ENCODE measurements at places on chromosomes 6 and 20. TPM values are rescaled to one million over a fixed set of nuclear protein-coding genes. Genes with fewer than 3 reads are reported as not detected.

USP49 gene
- 5.3 TPM for polyA plus RNA-seq

RIPOR3 gene
- 9.3 TPM for polyA plus RNA-seq

TJAP1 gene
- polyA plus RNA-seq: 43.1 TPM

DSP gene
- 153 TPM for polyA plus RNA-seq

BPIFB1 gene
- polyA plus RNA-seq: not detected

WFDC5 gene
- not detected for polyA plus RNA-seq

TUBB2B gene
- polyA plus RNA-seq: 54.3 TPM

HRH3 gene
- polyA plus RNA-seq: 0.33 TPM

PTP4A1 gene
- polyA plus RNA-seq: 87.9 TPM

NFATC2 gene
- polyA plus RNA-seq: 22.3 TPM

ATP6V1G2 gene
- polyA plus RNA-seq: 9.1 TPM

FAM184A gene
- 13.8 TPM for polyA plus RNA-seq

PRKN gene
- 2.5 TPM for polyA plus RNA-seq

LAMA2 gene
- 5.4 TPM for polyA plus RNA-seq

RFX6 gene
- 8.6 TPM for polyA plus RNA-seq

SEMG1 gene
- not detected for polyA plus RNA-seq

BICRAL gene
- polyA plus RNA-seq: 13.0 TPM

PRL gene
- polyA plus RNA-seq: 0.78 TPM

ADGRF5 gene
- 8.3 TPM for polyA plus RNA-seq

HCK gene
- 10.8 TPM for polyA plus RNA-seq

MOG gene
- 0.04 TPM for polyA plus RNA-seq

MICB gene
- polyA plus RNA-seq: 0.73 TPM

UBE3D gene
- 7.8 TPM for polyA plus RNA-seq

ETV7 gene
- 9.3 TPM for polyA plus RNA-seq

EGFL8 gene
- polyA plus RNA-seq: 29.1 TPM

ULBP1 gene
- 0.03 TPM for polyA plus RNA-seq

DHX16 gene
- 48.5 TPM for polyA plus RNA-seq

ANGPT4 gene
- 0.03 TPM for polyA plus RNA-seq

CGA gene
- 0.04 TPM for polyA plus RNA-seq

NRM gene
- polyA plus RNA-seq: 16.5 TPM

PRPH2 gene
- 1.5 TPM for polyA plus RNA-seq

ROS1 gene
- polyA plus RNA-seq: 1.6 TPM

UNC5CL gene
- 164 TPM for polyA plus RNA-seq

SLC26A8 gene
- 0.24 TPM for polyA plus RNA-seq

BMP2 gene
- polyA plus RNA-seq: 15.2 TPM

BPIFB2 gene
- polyA plus RNA-seq: not detected

CCN5 gene
- 0.09 TPM for polyA plus RNA-seq

MLIP gene
- polyA plus RNA-seq: 0.66 TPM

TAB2 gene
- polyA plus RNA-seq: 43.7 TPM

SH3BGRL2 gene
- polyA plus RNA-seq: 42.7 TPM

SFT2D1 gene
- 80.7 TPM for polyA plus RNA-seq

COL20A1 gene
- polyA plus RNA-seq: 7.2 TPM

SNAP25 gene
- polyA plus RNA-seq: 25.6 TPM

All from large intestine (tissue), 12 donors.